Activated CD4-positive, alpha-beta T cell treated with anti-CD3 and anti-CD28 coated beads for 24 hours (primary cell): ENCODE measurements at places on chromosomes 1 and 21.

GRCh38 chr1:203308923-203309331 is 3.6 kb downstream of the BTG2 start:
- no peak for DNase-seq

GRCh38 chr1:37432716-37433115 is 41.7 kb upstream of the ZC3H12A start:
- no peak for DNase-seq

DNA sequence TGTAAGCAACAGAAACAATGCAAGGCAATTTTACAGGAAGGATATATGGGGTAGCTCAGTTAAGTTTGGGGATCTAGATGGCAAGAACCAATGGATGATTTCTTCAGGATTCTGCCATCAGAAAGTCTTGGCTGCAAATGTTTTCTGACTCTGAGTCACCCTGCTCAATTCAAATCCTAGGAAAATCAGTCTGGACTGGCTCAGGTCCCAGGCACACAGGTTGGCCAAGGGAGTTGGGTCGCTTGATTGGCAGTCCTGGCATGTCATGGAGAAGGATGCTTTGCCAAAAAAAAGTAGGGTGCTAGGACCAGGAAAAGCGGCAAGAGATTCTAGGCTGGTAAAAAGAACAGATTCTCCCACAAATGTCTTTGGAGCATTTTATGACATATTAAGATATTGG is 28.9 kb upstream of the S1PR1 start:
- no peak for DNase-seq

- no peak for DNase-seq
These were observed 30.3 kb downstream of the MAP3K21 start for GRCh38 chr1:233357595-233358397.

DNA sequence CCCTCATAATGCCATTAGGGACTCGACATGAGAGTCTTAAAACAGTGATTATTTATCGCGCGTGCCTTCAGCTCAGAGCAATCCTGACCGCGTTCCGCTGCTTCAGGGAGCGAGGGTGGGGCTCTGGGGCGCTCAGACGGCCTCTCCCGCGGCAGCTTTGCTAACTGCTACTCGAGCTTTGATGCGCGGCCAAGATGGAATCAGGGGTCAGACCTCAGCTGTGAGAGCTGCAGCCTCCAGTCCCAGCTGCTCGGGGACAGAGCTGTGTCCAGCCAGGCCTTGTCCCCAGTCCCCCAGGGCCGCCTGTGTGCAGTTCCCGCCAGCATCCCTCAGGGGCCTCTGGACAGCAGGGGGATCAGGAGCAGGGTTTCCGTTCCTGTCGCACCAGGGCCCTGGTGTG is 104.6 kb upstream of the TTC34 start:
- no peak for DNase-seq

DNA sequence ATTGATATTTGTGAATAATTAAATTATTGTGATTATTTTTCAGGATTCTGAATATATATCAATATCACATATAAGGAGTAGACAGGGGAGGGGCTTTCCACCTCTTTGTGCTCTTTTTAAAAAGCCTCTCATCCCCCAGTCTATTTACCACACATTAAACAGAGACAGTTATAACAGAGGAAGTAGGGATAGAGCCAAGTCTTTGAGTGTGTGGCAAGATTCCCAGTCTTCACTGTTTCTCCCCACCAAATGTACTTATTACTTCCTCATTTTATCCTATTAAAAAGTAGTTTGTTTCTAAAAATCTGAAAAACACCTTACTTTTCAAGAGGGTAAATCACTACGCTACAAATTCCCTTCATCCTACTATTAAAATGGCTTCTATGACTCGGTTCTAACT is 46.7 kb downstream of the EPS15 start:
- no peak for DNase-seq

DNA sequence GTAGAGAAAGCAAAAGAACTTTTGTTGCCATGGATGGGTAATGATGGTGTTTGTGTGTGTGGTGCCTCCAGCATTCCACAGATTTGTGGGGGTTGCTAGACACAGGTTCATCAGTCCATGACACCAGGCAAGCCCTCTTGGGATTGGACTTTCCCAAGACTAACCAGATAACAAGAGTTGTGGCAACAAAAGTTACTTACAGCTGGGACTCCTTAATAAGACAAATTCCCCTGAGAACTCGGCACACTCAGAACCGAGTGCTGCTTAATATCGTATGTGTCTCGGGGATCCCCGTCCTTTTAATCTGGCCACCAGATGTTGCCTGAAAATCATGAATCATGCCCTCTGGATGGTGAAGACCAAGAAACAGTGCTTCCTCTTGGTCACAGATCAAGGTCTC is 193.3 kb downstream of the AJAP1 start:
- no peak for DNase-seq

- DNase-seq: no peak
These were observed 811 bp downstream of the EXO1 start for GRCh38 chr1:241848686-241849344.

GRCh38 chr1:25017436-25018109 is 87.5 kb upstream of the RUNX3 start:
- DNase-seq: no peak

GRCh38 chr1:87370544-87370943 is 41.9 kb downstream of the LMO4 start:
- DNase-seq: no peak
